ENCODE measurements at places on chromosomes 16 and 17. TPM values are rescaled to one million over a fixed set of nuclear protein-coding genes. Genes with fewer than 3 reads are reported as not detected.

Gene FBXO39
- total RNA-seq, result 0.22 TPM

Gene PLEKHH3
- total RNA-seq, result 11.0 TPM

Gene PIK3R5
- total RNA-seq, result not detected

Gene MPO
- total RNA-seq, result not detected

Gene OR3A3
- not detected for total RNA-seq

Gene DRC3
- total RNA-seq, result 0.86 TPM

Gene SPHK1
- total RNA-seq, result 205 TPM

Gene TMEM92
- not detected for total RNA-seq

Gene RANBP10
- 7.7 TPM for total RNA-seq

Gene PIRT
- total RNA-seq, result not detected

Gene WFDC1
- 2.4 TPM for total RNA-seq

Gene ABCA6
- total RNA-seq, result 7.7 TPM

Gene CCL8
- total RNA-seq, result not detected

Gene CCL5
- total RNA-seq, result 0.29 TPM

Gene TEKT1
- total RNA-seq, result not detected

Gene TMEM235
- total RNA-seq, result not detected

Gene CDRT4
- total RNA-seq, result 4.8 TPM

Gene CCL16
- not detected for total RNA-seq

Gene MSLN
- not detected for total RNA-seq

Gene LGALS9B
- total RNA-seq, result not detected

Gene ITGAD
- total RNA-seq, result not detected

Gene OR1F1
- total RNA-seq, result not detected

Gene FAM222B
- total RNA-seq, result 9.6 TPM

Gene TMEM114
- total RNA-seq, result not detected

Gene ITGAX
- total RNA-seq, result under 0.01 TPM

Gene SLC13A2
- total RNA-seq, result not detected

Gene ANKFY1
- 36.8 TPM for total RNA-seq

Gene RPRML
- total RNA-seq, result not detected

All from placental pericyte (primary cell).